ENCODE measurements at places on chromosomes 6 and 20.

- no peak for DNase-seq
These were observed 10.6 kb upstream of the IFT52 start for GRCh38 chr20:43579861-43580793.

GRCh38 chr6:43129434-43130194 is 41.5 kb upstream of the SRF start:
- no peak for DNase-seq

GRCh38 chr6:147194652-147195411 is 9.4 kb upstream of the STXBP5 start:
- DNase-seq = no peak

- DNase-seq = no peak
These were observed 132.5 kb downstream of the PREX1 start for GRCh38 chr20:48695255-48695654.

- DNase-seq = no peak
These were observed 764 bp downstream of the BAG6 start for GRCh38 chr6:31651602-31652191.

GRCh38 chr6:158999154-158999665 is 792 bp downstream of the RSPH3 start:
- no peak for DNase-seq

DNA sequence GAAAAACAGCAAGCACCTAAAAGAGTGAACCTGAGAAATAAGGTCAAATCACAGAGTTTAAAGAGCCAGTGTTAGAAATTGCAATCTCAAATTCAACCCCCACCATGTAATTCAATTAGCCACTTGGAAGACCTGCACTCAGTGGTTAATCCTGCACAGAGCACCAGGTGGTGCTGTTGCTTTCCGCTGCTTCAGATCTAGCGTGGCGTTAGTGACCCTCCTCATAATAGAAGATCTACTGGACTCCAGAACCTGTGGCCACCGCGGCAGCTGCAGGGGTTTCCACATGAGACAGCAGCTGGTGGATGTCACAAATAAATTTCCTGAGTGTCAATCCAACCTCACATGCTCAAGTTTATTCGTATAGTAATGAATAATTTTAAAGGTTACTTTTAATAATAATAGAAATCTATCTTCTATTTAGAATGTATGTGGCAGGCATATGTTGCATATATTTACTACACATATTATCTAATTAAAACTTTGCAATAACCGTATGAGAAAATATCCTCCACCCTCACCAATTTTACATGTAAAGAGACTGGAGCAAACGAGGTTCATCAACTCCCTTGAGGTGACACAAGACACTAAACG is 84.4 kb downstream of the SYNE1 start:
- no peak for DNase-seq

GRCh38 chr6:1042583-1043457 is 269.1 kb upstream of the FOXQ1 start:
- no peak for DNase-seq

- DNase-seq = no peak
These were observed 88.4 kb upstream of the KCNG1 start for GRCh38 chr20:51111290-51111689.

DNA sequence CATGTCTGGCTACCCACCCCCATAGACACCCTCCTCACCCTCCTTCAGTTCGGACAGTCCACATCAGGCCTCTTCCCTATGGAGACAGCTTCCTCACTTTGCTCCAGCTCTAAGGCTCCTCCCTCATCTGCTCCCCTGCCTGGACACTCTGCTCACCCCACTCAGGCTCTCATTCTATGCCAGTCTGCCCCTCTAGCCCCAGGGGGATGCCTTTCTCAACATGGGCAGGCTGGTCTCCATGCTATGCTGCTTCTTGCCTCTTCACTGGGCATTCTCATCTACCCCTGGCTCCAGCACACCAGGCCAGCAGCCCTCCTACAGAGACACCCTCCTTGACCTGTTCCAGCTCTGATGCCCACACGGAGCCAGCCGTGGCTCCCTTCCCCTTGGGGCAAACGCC is at the start of gene WFDC8:
WFDC8 (minus strand) TSS at position 101 of the 400 bp plus-strand sequence; CDS start at position 64, 37 bp downstream.
- DNase-seq = no peak

DNA sequence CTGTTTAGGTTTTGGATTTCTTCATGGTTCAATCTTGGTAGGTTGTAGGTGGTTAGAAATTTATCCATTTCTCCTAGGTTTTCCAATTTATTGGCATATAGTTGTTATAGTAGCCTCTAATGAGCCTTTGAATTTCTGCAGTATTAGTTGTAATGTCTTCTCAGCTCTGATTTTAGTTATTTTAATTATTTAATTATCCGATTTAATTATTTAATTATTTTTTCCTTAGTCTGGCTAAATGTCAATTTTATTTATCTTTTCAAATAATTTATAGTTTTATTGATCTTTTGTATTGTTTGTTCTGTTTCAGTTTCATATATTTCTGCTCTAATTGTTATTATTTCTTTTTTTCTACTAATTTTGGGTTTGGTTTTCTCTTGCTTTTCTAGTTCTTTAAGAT is 28.1 kb upstream of the SOX4 start:
- DNase-seq = no peak

DNA sequence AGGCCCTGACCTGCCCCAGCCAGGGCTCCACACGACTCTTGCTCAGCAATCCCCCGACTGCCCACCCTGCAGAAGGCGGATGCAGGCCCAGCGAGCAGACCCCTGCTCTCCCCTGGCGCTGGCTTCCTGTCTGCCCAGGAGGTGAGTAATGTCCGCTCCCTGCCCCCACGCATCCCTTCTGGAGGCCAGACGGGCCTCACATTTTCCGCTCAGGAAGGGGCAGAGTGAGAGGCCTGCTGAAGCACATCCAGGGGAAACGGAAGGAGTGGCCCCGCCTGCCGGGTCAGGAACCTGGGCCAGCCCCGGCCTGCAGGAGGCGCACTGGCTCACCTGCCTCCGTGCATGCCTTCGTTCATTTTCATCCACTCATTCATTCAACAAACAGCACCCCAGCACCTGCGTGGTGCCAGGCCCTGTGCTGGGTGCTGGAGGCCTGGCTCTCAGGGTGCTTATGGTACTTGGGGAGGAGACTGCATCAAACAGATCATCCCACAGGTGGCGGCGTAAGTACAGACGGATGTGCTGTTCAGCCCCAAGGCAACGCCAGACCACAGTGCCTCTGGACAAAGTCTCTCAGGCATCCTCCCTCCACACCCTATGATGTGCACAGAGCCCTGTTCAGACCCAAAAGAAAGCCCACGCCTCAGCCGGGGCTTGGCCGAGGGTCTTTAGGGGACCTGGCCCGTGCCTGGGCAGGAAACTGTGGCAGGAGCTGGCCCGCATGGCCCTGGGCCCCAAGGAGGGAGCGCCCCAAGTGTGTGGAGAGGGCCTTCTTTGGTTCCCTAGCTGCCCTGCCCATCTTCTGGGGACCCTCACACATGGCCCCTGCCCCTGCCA is 112.1 kb downstream of the ASXL1 start:
- no peak for DNase-seq

DNA sequence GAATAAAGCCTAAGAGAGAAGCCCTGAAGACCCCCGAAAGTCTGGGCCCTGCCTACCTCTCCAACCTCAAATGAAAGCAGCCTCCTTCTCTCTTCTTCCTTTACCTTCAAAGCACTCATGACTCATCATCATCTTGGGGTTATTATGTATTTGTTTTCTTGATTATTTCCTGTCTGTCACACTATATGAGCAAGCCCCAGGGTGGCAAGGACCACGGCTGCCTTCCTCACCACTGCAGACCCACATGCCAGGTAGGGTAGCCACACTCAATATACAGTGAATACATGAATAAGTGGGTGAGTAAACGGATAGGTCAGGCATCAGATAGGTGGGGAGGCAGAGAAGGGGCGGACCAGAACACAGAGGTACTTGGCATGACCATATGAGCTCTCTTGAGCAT is 8.8 kb downstream of the WFDC3 start:
- no peak for DNase-seq

- DNase-seq = no peak
These were observed 474.1 kb upstream of the BTBD3 start for GRCh38 chr20:11443382-11444119.

- DNase-seq = no peak
These were observed 34.4 kb upstream of the PTPN1 start for GRCh38 chr20:50475681-50476292.

DNA sequence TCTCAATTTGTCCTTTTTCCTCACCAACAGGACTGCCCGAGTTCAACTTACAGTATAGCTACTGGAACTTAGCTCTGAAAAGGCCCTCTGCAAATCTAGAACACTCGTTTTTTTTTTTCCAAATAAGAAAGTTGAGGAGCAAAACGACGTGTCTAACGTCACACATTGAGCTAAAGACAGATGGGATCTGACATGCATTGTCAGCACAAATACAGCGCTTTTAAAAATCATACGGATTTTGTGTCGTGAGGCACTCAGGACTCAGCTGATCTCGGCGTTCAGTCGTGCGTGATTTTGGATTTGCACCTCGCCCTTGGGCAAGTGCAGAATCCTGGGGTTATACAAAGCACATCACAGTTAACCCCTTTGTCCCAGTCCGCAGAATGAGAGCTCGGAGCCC is 94.7 kb upstream of the ZNF322 start:
- no peak for DNase-seq

DNA sequence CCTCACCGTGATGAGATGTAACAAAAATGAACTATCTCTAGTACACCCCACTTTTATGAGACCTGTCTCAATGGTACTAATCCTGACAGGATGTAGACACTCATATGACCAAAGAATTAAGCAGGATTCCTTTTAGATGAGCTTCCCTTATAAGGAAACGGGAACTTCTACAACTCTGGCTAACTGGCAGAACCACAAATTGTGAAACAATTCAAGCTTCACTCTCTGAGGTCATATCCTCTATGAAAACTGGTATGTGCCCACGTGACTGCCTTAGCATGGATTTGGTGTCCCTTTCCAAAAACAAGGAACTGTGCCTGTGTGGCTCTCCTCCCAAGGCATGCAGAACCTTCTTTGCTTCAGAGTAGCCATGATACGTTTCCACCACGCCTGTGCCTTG is 14.1 kb upstream of the CPNE5 start:
- no peak for DNase-seq

- DNase-seq = no peak
These were observed 43.7 kb downstream of the CBLN4 start for GRCh38 chr20:55961376-55962330.
